ENCODE measurements at places on chromosomes 1 and 21.

GRCh38 chr1:235047331-235047871 lies 81.2 kb downstream of the TOMM20 start:
- no peaks in the 10 kb centered on the region for H3K36me3 ChIP-seq
- H3K4me1 ChIP-seq: peaks cover 11% of the 10 kb centered on the region
- H3K27ac ChIP-seq: peak overlapping the region; percentile 46

DNA sequence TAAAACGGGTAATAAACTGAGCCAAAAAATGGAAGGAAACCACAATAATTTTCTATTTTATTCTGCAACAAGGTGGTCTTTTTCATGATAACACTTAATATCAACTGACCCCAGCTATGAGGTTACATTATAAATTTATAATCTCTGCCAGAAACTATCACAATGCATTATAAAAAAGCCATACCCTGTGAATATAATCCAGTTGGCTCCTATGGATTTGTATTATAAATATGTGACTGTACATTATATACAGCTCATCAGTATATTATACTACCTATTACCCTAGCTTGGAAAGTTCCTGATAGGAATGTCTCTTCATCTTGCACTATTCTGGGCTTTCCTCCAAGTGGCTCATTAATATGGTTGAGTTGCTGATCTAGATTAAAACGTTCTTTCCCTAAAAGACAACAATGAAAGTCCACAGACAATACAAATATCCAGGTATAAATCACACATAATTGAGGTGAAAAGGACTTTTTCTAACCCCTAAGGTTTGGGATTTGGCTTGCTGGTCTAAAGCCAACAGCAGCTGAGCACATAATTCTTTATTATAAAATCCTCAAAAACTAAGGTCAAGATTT lies 487.7 kb downstream of the TTLL7 start:
- H3K27me3 ChIP-seq: no peaks in the 10 kb centered on the region
- H3K4me3 ChIP-seq: no peak overlapping the region
- no peak for DNase-seq
- H3K4me1 ChIP-seq: no peaks in the 10 kb centered on the region

GRCh38 chr1:20302108-20302471 lies 11.4 kb downstream of the VWA5B1 start:
- no peak for DNase-seq
- H3K4me3 ChIP-seq: no peak overlapping the region
- H3K27me3 ChIP-seq: peaks cover 23% of the 10 kb centered on the region
- no peaks in the 10 kb centered on the region for H3K36me3 ChIP-seq
- no peak overlapping the region for H3K27ac ChIP-seq
- H3K4me1 ChIP-seq: no peaks in the 10 kb centered on the region

DNA sequence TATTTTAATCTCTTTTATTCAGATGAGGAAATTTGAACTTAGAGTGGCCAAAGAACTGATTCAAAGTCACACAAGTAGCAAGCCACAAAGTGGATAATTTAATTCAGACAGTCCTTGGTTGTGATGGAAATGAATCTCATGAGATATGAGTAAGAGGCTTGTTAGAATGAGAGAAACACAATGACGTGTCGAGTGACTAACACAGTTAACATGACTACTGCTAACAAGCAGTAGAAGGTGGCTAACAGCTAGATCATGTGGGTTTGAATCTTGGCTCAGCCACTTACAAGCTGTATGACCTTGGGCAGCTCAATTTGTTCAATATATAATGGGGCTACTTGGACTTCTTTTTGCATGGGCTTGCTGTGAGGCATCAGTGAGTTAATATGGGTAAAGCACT lies 104.5 kb upstream of the LMO4 start:
- DNase-seq: peak; percentile 86
- no peaks in the 10 kb centered on the region for H3K27me3 ChIP-seq
- peaks cover 25% of the 10 kb centered on the region for H3K4me1 ChIP-seq

GRCh38 chr1:241542199-241542907 lies 10.2 kb downstream of the KMO start:
- H3K27ac ChIP-seq: no peak overlapping the region
- no peaks in the 10 kb centered on the region for H3K27me3 ChIP-seq
- no peak for DNase-seq
- H3K36me3 ChIP-seq: peaks cover 5% of the 10 kb centered on the region
- no peaks in the 10 kb centered on the region for H3K4me1 ChIP-seq

GRCh38 chr1:57423656-57424211 lies at the start of gene DAB1:
Gene DAB1, minus strand, starts transcription at chr1:57424060. Its CDS starts 133,030 bp downstream, at chr1:57291030.
- peaks cover 8% of the 10 kb centered on the region for H3K4me1 ChIP-seq
- no peak within 1 kb of the TSS for H3K27ac ChIP-seq
- no peaks in the 10 kb centered on the region for H3K36me3 ChIP-seq
- H3K27me3 ChIP-seq: peaks cover 74% of the 10 kb centered on the region
- no peak for DNase-seq
- peak within 1 kb of the TSS; percentile 60 for H3K4me3 ChIP-seq

DNA sequence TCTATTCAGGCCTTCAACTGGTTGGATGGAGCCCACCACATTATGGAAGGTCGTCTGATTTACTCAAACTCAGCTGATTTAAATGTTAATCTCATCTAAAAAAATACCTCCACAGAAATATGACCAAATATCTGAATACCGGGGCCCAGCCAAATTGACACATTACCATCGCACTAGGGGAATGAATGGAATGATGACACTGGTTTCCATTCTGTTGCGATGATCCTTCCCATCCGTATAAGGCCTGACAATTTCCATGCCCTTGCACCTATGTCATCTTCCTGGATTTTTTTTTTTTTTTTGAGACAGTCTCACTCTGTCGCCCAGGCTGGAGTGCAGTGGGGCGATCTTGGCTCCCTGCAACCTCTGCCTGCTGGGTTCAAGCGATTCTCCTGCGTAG lies 397.5 kb downstream of the KIF26B start:
- H3K27ac ChIP-seq: no peak overlapping the region
- DNase-seq: no peak
- H3K4me1 ChIP-seq: no peaks in the 10 kb centered on the region
- no peak overlapping the region for H3K4me3 ChIP-seq
- H3K27me3 ChIP-seq: peaks cover 95% of the 10 kb centered on the region
- H3K36me3 ChIP-seq: no peaks in the 10 kb centered on the region
